ENCODE measurements at places on chromosomes 4 and X.

DNA sequence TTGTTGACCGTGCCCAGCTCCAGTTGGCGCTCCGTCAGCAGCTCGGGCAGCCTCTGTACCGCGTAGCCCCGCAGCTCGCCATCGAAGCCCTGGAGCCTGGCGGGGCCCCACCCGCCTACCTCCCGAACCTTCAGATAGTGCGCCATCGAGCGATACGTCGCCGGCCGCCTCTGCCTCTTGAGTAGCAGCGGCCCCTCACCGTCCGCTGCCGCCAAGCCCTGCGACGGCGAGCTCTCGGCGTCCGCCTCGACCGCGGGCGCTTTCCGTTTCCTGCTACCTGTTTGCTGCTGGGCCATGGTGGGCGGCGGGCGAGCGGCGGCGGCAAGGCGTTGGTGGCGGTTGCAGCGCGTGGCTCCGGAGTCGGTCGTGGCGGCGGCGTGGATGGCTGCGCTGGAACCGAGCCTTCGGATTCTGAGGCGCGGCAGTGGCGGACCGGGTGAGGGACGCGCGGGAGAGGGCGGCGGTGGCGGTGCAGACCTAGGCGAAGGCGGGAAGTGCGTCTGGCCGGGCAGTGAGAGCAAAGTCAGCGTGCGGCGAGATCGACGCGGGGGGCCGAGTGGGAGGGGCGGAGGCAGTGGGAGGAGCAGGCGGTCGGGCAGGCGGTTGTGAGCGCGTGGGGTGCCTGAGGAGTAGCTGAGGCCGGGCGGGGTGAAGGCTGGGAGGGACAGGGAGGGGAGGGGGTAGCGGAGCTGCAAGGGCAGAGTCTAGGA, at the start of gene DCAF12L1:
Gene DCAF12L1 (minus strand): TSS at position 502 of the 710 bp plus-strand sequence. CDS start 206 bp downstream, at position 296.
- DNase-seq: no peak

DNA sequence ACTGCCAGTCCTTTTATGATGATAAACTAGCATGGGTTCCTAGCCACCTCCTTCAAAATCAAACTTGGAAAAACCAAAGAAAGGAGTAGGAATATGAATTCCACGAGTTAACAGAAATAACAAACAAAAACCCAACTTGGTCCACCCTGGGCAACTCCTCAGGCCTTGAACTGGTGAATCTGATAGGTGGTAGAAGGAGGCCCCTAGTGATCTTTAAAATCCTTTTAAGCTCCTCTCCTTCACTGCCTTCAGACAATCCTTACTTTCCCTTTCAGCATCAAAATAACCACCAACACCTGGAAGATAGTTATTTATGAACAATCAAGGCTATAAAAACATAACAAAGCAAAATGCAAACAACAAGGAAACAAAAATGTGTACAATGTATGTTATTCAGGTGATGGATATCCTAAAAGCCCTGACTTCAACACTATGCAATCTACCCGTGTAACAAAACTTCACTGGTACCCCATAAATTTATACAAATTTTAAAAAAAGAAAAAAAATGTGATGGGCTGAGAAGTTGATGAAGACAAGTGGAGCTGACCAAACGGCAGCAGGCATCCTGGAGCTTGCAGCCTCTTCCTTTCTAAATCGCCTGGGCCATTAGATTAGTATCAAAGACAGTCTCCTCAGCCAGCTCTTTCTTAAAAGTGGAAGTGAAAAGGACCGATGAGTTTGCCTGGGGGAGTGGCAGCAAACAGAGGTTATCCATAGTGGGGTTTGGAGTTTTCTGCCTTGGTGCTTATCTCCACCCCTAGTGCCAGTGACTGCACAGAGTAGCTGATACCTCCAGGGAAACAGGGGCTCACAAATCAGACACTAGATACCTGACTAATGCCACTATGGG, 179.6 kb downstream of the TMA16 start:
- no peak for DNase-seq

- peak; percentile 66 for DNase-seq
Measured at GRCh38 chr4:183398298-183399125, 45.9 kb upstream of the CDKN2AIP start.

GRCh38 chrX:150037041-150037440, 98.8 kb upstream of the EOLA2 start:
- no peak for DNase-seq

DNA sequence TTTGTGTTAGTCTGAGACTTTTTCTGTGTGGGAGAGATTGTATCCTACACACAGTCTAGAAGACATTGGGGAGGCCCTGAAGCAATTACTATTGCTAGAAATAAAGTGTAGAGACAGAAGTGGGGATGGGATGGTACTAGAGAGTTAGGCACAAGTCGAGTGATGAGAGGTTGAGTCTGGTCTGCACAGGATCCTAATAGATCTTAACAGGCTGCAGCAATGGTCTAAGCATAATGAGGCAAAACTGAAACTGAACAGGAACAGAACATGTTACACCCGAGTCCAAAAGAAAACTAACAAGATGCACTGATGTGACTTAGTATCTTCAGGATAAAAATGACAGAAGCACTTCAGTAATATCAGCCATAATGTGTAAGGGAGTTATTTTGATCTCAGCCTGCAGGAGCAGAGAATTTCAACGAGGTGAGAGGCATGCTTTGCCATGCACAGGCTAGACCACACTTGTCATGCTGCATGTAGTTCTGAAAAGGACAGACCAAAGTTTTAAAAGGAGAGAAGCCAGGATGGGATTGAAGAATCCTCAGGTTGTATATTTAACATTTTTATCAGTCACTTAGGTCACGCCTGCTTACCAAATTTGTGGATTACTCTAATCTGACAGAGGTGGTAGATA, 205.8 kb upstream of the BOD1L1 start:
- DNase-seq: no peak

Data from NCI-H345 (cell line).